ENCODE measurements at places on chromosomes 2 and 18.
A peak's percentile ranks its signal among the peaks of the same experiment; 100 is the strongest.

DNA sequence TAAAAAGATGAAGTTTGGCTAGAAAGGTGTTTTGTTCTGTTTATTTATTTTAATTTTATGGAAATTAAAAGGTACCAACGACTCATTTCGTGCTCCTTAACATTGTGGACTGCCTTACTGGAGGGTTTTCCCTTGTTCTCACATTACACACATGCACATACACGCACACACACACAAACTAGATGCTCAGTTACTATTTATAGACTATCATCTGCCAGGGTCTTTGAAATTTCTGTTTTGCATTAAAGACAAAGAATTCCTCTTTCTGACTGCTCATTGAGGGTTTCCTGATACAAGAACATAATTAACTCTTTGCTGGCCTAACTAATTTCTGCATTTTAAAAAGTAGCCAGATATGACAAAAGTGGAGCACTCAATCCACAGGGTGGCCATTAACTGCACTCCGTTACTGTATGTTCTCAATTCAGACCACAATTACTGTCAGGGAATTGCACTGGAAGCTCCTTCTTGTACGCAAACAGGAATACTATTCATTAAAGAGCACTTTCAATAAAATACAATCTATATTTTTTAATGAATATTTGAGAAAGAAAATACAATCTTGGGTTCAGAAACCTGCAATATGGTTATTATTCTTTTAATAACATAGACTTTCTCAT is 366.9 kb upstream of the GALNT5 start:
- no peak for DNase-seq

GRCh38 chr18:62324917-62325805 is at the start of gene TNFRSF11A:
TNFRSF11A (plus strand) TSS chr18:62325310; CDS start chr18:62325353, 43 bp downstream.
- DNase-seq, result peak; percentile 59

DNA sequence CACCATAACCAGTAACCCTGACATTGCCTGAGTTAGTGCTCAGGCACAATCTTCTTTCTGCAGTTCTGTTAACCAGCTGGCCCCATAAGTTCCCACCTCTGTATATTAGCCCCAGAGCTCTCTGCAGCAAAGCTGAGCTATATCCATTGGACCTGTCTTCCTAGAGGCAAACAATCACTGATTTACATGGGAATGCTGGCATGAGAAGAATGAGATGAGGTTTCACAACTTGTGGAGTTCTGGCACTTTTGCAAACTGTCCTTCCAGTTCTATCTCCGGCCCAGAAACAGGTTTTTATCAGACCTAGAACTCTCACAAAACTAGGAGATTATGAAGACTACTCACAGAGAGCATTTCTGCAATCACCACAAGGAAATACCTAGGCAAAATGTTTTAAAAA is 7.9 kb upstream of the CCBE1 start:
- no peak for DNase-seq

DNA sequence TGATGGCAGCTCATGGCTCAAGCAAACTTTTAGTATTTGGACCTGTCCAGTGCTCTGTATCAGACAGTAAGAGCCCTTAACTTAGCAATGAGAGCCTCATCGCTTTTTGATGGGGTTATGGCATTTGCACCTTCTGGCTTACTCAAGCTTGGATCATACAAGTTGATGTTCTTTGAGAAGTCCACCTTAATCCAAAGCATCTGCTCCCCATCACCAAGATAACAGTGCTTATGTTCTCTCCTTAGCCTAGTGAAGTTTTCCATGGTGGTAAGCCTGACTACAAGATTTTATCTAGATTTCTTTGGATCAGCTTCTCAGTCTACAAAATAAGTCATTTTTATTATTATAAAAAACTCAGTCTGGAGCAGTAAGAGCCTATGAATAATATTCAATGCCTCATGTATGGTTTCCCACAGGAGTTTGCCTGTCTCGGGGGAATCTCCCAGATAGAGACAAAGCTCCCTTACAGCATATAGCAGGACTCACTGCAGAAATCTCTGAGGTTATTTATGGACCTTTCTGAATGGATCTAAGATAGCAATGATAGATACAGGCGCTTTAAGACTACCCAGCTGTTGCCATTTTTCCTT is 472.2 kb upstream of the LINC00305 start:
- no peak for DNase-seq

- DNase-seq, result no peak
Measured at GRCh38 chr18:2502880-2503279, 68.4 kb downstream of the METTL4 start.

GRCh38 chr2:192146069-192147015 is 48.4 kb downstream of the TMEFF2 start:
- no peak for DNase-seq

DNA sequence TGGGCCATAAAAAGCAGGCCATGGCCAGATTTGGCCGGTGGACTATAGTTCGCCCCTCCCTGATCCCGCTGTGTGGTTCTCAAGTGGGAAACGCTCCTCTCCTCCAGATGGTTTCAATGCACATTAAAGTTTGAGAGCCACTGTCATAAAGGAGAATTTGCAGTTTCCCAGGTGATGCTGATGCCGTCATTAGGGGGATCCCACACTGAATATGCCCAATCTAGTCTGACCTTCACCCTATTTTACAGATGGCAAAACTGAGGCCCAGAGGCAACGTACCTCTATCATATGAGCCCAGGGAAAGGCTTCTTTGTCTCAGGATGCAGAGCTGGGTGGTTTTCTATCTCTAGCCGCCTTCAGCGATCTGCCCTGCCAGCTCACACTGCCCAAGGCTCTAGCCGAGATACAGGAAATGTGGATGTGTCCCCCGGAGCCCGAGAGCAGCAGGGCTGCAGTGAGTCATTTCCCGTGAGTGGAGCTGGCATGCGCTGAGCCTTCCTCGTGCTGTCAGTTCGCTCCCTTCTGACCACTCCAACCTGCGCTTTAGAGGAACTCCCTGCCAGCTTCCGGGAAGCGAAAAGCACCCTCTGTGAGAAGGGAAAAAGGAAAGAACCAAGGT is 116.2 kb downstream of the SMAD7 start:
- DNase-seq, result peak; percentile 73

All from CD8-positive, alpha-beta memory T cell (primary cell).